Foreskin keratinocyte (primary cell): ENCODE measurements at places on chromosomes 1 and 21. TPM values are rescaled to one million over a fixed set of nuclear protein-coding genes. Genes with fewer than 3 reads are reported as not detected.

- no peak for DNase-seq
Measured at GRCh38 chr1:234906654-234907053, 222.0 kb downstream of the TOMM20 start.

OSCP1 gene
- 4.4 and 5.8 TPM in 2 replicates for total RNA-seq

SGIP1 gene
- total RNA-seq: 0.11 TPM in 1 of 2 replicates, not detected in the other

PTCH2 gene
- 0.31 and 0.67 TPM in 2 replicates for total RNA-seq

DNA sequence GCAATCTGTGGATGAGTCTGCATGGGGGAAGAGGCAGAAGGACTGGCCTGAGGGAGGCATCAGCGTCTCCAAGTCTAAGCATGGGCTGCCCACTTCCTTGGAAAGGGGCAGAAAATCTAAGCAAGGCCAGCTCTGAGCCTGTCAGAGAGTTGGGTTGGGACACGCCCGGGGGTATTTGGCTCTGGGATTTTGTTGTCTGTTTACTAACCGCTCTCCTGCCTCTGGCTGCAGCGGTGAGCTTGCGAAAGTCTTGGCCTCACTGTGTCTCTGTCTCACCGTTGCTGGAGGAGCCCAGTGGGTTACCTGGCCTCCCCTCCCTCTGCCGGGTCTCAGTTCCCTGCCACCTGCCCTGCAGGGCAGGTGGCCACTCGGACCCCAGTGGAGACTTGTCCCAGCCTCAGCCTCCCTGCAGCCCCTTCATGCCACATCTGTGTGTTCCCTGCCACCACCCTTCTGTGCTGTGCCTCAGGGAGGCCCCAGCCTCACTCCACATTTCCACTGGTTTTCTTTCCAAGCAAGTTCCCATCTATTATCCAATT lies 33.7 kb downstream of the EDN2 start:
- no peak for DNase-seq

DNA sequence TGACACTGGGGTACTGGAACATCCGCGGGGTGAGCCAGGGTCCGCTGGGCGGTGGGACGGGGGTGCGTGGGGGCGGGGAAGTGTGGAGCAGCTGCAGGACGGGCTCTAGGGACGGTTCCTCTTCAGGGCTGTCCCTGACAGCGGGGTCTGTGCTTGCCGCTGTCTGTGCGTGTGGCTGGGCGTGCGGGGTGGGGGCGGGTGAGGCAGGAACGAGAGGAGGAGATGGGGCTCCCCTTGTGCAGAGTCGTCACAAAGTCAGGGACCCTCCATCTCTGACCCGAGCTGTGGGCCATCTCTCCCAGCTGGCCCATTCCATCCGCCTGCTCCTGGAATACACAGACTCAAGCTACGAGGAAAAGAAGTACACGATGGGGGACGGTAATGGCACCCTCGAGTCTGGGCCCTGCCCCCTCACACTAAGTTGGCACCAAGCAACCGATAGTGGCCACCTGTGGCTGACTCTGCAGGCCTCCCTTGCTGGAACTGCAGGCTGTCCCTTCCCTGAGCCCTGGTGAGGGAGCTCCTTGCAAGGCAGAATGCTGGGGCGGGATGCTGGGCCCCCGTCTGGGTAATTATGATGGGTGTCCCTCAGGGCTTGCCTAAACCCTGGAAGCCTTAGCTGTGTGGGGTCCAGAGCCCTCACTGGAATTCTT lies 392 bp downstream of the GSTM2 start:
- no peak for DNase-seq

DNA sequence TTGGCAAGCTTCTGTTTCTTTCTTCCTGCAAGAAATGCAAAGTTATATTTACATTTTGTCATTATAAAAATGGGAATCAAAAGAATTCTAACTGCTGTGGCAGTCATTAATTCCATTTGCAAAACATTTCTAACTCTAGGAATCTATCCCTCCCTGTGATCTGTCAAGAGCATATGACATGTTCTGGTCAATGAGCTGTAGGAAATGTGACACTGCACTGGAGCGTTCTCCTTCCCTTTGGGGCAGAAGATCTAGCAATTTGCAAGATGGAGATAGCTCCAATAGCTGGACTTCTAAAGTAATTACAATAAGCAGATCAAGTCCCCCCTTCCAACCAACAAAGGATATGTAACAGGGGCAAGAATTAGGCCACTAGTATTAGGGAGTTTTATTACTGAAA lies 6.3 kb downstream of the TOMM20 start:
- DNase-seq: no peak

DNA sequence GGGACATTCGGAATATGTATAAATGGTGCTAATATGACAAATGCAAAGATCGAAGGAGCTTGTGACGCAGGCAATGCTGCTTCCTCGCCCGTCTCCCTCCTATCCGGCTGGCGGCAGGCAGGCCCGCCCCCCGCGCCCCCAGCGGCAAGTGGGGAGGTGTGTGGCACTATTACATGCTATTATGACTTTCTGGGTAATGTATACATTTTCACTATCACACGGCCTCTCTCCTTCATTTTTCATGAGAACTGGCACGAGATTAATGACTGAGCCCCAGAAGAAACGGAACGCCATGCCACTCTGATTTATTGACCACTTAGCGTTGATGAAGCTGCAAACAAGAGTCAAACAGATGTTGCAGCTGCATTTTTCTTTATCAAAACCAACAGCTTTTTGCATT lies 138.9 kb upstream of the VAMP3 start:
- DNase-seq: no peak

DNA sequence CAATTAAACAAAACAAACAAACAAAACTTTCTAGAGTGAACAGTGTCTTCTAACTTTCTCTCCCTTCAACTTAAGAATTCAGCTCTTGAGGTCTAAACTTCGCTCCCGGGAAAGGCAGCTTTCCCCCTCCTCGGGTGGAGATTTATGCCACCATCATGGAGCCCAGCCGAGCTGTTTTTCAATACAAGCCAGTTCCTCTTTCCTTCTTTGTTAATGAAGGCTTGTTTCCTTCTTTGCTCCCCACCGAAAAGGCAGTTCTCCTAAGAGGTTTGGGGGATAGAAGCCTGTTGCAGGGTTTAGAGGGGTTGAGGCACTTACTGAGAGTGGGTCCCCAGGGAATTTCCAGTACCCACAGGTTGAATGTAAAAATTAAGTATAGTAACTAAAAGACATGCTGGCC lies 26.5 kb downstream of the OLIG1 start:
- no peak for DNase-seq

C8B gene
- total RNA-seq: not detected in 2 replicates

DNA sequence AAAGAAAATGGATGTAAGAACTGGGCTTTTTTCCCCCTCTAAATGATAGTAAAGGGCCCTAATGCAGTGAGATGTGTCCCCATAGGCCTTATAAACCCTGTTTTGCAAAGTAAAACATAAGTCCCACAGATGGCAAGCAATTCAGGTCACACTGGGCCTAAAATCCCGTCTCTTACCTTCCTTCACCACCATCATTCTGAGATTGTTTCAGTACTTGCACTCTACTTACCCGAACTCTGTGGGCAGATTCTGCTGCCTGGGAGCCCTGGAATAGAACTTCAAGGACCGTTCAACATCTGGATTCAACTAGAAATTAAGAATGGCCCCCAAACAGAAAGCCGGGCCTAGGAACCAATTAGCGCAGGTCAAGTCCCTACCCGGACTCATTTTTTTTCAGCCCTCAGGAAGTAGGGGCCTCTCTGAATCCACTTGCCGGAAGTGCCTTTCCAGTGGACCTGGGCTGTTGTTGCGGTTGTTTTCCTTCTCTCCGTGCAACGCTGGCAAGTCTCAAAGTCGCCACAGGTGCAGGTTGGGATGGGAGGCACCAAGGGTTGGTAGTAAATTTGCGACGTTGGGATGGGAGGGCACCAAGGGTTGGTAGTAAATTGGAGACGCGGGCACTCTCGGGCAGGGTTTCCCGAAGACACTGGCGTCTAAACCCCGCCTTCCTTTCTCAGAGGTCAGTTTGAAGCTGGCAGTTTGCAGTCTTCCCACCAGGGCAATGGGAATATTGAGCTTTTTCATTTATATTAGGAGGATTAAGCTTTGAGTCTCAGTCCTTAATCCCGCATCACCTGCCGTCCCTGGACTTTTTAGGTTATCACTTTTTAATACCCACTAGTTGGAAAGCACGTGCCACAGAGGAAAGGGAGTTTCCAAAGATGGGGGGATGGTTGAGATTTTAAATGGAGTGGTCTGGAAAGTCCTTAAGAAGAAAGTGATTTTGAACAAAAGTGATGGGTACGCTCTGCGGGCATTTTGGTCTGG lies at the start of gene TMEM69:
Gene TMEM69 (plus strand): TSS at position 428 of the 987 bp plus-strand sequence. CDS start 2,888 bp downstream, outside the sequence.
- DNase-seq: peak; percentile 90

DNA sequence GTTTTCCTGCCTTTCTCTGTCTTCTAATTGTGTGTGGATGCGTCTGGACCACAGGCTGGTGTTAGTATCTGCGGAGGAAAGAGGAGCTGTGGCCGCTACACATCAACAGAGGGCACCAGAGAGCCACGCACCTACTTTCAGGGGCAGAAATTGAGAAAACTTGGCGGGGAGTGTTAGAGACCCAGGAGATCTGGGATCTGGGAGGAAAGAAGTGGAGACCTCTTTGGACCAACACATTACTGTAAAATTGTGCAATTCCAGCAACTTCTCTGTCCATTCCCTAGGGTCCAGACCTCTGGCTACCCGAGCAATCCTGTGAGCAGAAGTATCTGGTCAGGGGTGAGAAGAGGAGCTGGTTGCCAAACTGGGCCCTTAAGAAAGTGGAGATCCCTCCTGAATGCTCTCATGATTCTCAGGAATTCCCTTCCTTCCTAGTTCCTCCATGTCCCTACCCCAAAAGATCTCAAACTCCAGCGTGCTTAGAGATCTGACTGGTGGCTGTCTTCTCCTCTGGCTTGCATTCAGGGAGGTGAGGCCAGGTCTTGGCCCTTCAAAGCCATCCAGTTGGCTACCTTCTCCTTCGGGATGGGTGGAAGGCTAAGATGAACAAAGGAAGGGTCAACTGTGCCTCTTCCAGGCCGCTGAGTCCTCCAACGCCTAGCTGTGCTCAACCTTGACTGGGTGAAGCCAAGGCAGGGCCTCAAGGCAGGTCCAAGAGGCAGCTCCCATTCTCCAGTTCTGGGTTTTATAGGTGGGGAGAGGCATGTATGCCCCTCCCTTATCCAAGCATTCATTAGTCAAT lies 1.2 kb upstream of the KIRREL1 start:
- peak; percentile 66 for DNase-seq

GRCh38 chr21:46323227-46323709 lies 402 bp downstream of the C21orf58 start:
- no peak for DNase-seq

DNA sequence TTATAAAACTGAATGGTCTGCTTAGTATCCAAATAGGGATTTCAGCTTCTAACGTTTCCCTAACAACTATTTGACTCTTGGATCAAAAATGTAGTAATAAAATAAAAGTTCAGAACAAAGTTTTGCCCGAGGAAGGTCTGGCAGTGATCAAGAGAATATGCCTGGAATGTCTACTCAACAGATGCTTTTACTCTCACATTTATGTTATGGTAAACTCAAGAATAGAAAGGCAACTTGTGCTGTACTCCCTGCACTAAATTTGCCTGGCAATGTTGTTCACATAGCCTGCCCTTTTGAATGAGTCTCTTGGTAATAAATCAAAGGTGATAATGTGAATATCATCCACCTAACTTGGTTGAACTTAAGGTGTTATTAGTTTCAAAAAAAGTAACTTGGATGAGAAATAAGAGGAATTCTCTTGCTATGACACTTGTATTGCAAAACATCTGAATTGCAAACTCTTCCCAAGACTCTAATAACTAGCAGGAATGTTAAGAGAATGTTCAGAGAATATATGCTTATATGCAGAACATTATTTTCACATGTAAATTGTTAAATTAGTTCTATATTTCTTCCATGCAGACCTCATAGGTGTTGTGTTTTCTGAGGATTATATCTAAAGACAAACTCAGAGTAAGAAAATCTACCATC lies 215.8 kb downstream of the COL24A1 start:
- no peak for DNase-seq

DNA sequence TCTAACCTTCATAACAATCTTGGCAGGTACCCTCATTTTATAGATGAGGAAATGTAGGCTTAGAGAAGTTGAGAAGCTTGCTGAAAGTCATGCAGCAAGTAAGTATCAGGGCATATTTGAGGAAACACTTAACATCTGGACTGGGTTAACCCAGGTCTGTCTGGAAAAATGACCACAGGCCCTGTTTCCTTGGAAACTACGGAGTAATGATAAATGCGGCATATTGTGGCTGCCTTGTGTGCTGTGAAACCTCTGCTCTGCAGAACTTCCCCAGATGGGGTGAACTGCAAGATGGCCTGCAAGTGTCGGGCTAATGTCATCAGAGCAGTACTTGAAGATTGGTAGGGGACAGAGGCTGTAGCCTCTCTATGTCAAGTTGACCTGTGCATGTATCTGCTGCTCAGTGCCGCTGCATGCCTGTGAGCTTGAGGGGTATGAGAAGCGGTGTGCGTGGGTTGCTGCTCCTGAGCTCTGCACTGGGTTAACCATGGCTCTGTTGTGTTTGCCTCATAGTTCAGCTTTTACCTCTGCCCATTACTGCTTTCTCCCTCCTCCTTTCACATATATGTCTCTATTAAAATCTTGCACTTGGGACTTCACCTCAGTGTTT lies 83.1 kb downstream of the WDR3 start:
- no peak for DNase-seq

DNA sequence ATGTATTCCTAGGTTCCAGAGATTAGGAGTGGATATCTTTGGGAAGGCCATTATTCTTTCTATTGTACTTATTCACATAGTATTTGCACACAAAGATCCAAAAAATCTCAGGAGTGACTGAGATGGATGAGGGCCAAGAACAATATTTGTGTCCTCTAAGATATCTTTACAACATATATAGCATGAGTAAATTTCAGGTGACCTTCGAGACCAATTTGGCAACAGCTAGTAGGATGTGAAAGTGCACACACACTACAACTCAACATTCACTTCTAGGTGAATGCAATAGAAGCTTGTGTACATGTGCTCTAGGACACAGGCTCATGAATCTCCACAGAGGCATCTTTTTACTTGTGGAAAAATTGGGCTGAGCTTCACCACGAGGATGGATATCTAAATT lies 224.0 kb downstream of the C1orf94 start:
- no peak for DNase-seq

DNA sequence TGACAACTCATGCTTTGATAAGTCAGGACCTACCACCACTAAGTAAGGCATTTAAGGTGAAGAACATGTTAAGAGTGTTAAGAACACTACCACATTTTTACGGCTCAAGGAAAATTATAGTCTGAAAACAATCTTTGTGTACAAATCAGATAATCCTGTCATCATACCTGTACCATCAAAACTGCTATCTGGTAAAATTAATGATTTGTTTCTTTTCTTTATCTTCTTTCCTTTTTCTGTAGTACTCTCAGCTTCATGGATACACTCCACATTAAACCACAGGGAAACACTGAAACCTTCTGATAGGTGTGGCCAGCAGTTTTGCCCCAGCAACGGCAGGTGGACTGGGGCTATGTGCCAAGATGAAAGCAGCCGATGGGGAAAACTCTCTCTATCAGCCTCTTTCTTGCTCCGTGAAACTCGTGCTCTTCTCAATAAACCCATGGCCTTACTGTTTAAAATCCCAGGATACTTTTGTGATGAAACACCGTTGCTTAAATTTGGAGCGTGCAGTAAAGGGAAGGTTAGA lies 75.1 kb downstream of the LYST start:
- no peak for DNase-seq

C1orf116 gene
- 76.9 and 78.2 TPM in 2 replicates for total RNA-seq

CNR2 gene
- not detected in 2 replicates for total RNA-seq

GRCh38 chr1:165317612-165318011 lies 38.9 kb downstream of the LMX1A start:
- no peak for DNase-seq
